ENCODE measurements at places on chromosomes 1 and 21.

DNA sequence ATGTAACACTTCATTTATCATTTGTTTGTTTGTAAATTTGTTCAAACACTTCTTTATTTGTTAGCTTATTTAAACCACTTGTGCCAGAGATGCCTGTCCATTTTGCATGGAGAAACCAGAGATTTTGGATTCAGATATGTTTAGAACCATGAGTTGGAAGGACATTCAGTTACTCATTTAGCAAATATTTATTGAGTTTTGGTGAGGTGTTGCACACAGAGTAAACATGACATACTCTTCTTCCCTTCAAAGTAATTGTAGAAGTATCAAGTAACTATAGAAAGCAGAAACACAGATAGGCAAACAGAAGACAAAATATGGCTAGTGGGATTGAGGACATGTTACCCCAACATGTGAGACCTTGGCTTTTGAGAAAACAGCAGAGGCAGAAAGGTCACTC lies 136.8 kb upstream of the USP25 start:
- DNase-seq: no peak

DNA sequence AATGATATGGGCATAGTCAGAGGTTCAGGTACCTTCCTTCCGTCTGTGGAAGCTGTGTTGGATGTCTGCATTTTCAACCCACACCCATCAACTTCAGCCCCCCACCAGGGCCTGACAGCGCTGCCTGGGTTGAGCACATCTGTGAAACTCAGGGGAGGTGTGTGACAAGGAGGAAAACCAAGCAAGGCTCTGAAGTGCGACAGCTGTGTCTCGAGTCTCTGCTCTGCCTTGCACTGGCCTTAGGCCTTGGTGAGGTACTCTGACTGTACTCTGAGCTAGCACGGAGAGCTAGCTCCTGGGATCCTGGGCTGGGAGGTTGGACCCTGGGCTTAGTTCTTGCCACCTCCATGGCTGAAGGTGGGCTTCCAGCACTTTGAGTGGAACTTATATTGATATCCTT lies 9.1 kb downstream of the VANGL2 start:
- no peak for DNase-seq

- DNase-seq: no peak
These were observed 4.4 kb upstream of the C2CD2 start for GRCh38 chr21:41957991-41958766.

- no peak for DNase-seq
These were observed 55.8 kb upstream of the ADAMTS1 start for GRCh38 chr21:26900980-26901379.

GRCh38 chr1:27528818-27529703 lies 39.1 kb upstream of the WASF2 start:
- peak; percentile 82 for DNase-seq

DNA sequence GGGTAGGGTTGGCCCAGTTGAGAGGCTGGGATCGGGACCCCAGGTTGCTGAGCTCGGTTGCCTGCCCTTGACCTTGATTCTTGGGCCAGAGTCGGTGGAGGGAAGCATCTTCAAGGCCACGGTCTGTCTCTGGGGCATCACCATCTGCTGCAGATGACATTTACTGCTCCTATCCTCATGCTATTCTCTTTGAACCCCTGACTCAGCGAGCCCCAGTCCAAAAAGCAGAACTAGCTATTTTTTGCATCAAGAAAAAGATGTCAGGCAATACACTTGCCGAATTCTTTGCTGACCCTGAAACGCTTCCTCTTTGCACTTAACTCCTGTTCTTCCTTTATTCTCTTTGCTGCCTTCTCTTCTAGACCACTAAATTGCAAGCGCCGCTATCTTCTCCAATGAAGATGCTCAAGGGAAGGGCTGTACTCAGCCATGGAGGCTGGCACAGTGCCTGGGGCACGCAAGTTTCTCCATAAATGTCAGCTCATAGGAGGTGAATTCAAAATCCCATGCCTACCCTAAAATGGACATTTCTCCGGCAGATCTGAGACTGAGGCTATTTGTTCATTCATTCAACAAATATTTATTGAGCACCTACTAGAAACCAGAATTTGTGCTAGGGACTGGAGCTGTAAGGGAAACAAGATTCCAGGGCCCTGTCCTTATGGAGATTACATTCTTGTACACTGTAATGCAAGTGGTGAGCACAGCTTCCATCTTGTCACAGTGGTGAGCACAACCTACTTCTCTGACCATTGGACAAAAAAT lies 20.5 kb upstream of the CAPZB start:
- no peak for DNase-seq

DNA sequence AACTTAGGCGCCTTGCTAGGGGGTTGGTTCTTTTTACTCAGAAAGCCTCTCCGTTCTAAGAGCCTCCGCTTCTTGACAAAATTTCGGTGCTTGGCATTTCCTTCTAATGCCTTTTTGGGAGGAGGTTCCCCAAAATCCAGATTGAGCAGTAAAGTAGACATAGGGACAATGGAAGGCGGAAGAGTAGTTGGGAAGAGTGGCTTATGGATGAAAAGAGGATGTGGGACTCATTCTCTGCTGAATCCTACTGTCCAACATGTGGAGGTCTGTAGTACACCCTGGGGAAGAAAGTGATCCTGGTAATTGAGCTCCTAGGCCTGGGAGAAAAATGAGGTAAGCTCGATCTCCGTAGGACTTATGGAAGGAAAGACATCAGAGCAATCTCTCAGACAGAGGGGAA lies 777 bp upstream of the METTL25B start:
- DNase-seq: no peak

- DNase-seq: peak; percentile 68
These were observed 33.3 kb downstream of the PIK3CD start for GRCh38 chr1:9684801-9685200.

GRCh38 chr1:108551137-108551862 lies 8.6 kb upstream of the EEIG2 start:
- no peak for DNase-seq

- no peak for DNase-seq
These were observed 64.0 kb downstream of the BACH1 start for GRCh38 chr21:29362758-29363157.

GRCh38 chr1:100353071-100353801 lies 930 bp downstream of the CDC14A start:
- peak; percentile 51 for DNase-seq

DNA sequence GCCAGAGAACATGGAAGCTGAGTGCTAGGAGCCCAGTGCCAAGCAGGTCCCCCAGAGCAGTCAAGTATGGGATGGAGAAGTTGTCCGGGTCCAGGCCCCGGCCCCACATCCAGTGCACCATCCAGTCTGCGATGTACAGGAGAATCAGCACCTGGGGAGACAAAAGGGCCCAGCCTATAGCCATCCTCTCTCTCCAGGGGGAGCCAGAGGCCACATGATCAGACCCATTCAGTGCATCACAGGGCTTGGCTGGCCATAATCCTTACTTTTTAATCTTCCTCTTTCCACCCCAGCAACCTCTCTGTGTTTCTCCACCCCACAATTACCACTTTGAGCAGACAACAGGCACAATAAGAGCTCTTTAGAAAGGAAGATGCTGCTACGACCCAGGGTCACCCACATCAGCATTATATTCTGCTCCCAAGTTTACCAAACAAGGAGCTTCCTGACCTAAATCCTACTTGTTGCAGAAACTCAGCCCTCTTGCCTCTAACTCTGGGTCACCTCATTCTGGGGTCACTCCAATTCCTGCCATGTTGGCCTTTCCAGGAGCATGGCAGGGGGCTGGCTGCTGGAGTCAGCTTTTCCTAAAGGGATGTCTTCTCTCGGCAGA lies 16.4 kb upstream of the RAB29 start:
- DNase-seq: peak; percentile 21

DNA sequence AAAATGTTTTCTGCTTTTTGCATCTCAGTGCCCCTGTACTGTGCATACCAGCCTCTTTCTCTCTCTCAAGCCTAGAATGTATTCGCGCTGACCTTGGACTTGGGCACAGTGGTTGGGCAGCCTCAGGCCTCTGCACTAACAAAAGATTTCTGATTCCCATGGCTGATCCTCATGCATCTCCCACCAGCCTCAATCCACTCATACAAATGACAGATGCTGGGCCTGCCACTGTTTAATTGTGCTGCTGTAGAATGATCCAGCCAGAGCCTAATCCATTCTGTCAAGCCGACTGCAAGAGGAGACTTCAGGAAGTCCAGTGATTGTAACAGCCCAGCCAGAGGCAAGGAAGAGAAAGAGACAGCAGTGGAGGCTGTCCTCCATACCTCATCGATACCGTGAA lies 180.8 kb downstream of the ASTN1 start:
- DNase-seq: no peak

GRCh38 chr1:226867461-226868054 lies 2.9 kb upstream of the PSEN2 start:
- DNase-seq: no peak

- DNase-seq: no peak
These were observed 50.9 kb downstream of the RUNX1 start for GRCh38 chr21:34998176-34998575.

- DNase-seq: no peak
These were observed 307.1 kb downstream of the PAPPA2 start for GRCh38 chr1:176770066-176770465.

DNA sequence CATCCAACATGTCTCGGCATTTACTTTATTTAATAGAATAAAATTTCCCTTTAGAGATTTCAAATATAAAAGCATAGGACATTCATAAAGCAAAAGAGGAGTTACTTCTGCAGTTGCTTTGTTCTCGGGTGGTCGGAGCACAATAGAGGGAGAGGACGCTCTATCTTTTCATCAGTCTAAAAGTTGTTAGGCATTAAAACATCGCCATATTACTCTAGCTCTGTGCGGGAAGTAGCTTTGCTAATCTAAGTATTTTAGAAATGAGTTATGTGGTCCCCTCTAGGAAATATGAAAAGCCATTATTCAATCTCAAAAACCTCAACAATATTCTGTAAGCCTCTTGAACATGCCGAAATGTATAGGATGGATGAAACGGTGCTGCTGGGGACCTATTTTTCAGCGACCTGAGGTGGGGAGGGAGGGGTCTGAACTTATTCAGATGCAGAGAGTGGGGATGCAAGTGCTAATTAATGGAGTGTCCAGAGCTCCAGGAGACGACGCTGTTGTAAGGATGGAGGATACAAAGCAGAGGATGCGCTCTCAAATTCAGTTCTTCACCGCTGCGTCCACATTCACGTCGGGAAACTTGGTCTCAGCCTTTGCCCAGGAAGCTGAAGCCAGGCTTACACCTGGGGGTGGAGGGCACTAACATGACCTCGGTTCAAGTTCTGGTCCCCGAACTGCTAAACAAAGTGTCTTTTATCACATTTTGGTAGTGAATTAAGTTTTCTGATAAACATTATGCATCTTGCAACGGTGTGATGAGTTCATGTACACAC lies 6.3 kb downstream of the CDKN2C start:
- no peak for DNase-seq

DNA sequence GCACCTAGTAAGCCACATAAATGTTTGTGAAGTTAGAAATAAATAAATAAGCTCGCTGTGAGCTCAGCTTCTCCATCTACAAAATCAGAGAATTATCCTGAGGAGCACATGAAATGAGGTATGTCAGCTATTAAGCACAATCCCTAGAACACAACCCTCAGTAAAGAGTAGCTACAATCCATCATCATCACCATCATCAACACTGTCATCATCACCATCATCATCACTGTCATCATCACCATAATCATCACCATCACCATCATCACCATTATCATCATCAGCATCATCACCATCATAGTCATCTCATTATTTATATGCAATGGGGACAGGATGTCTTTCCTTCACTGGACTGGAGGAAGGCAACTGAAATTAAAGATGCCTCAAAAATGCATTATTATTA lies 189.6 kb downstream of the NPHP4 start:
- no peak for DNase-seq

DNA sequence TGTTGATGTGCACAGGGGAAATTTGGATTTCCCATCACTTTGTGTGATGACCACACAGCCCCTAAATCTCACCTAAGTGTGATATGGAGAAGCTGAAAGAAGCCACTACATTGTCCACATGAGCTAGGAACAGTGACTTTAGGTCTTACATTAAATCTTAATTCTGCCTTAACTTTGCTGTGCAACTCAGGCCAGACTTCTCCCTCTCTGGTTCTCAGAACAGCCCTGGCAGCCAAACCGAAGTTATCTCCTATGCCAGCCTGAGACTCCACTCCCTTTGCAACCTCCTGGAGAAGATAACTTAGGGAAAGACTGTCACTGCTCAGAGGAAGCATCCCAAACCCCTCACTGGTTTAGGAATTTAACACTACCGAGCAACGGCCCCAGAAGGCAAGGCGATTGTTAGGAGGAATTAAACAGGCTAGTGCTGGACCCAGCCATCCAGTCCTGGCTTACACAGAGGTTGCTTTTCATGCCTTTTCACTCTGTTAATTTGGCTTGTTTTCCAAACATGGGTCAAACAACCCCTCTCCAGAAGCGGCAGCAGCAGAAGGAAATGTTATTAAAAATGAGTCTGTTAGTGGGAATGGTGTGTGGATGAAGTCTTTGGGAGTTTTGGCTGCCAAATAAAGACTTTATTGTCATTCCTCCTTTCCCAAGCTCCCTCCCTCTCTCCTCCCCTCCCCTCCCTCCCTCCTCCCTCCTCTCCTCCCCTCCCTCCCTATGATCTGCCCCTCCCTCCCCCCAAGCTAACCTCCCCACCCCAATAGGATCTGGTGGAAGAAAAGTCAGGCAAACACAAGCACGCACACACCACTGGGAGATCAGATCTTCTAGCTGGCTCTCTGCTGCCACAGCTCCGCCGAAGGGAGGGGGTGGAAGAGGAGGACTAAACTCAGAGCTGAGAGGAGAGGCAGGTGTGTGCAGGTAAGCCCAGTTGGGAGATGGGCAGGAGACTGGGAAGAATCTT lies at the start of gene PRELP:
Gene PRELP (plus strand): TSS at position 795 of the 970 bp plus-strand sequence. CDS start 7,379 bp downstream, outside the sequence.
- DNase-seq: no peak

- DNase-seq: no peak
These were observed 477.5 kb downstream of the NUF2 start for GRCh38 chr1:163799190-163799805.

GRCh38 chr1:23667411-23667810 lies 24.2 kb upstream of the RPL11 start:
- DNase-seq: no peak

DNA sequence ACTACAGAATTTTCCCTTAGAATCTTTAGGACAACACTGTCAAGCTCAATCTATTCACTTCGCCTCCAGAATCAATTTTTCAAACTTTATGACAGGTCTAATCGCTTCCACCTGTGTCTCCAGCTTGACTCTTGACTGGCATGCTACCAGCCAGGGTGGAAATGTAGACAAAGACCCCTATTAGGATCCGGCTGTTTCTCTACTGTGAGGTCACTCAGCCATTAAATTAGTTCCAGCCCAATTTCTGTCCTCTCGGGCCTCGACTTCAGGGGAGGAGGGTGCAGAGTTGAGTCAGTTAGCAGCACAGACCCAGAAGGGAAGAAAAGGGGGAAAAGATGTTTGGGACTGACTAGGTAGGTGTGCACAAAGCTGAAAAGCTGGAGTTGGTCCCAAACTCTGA lies 78.5 kb downstream of the HLCS start:
- no peak for DNase-seq
